ENCODE measurements at places on chromosomes 1 and 21.

- no peak for DNase-seq
Measured at GRCh38 chr1:95132762-95133161, 15.6 kb downstream of the TLCD4 start.

- no peak for DNase-seq
Measured at GRCh38 chr1:16116002-16116401, 39.9 kb downstream of the EPHA2 start.

DNA sequence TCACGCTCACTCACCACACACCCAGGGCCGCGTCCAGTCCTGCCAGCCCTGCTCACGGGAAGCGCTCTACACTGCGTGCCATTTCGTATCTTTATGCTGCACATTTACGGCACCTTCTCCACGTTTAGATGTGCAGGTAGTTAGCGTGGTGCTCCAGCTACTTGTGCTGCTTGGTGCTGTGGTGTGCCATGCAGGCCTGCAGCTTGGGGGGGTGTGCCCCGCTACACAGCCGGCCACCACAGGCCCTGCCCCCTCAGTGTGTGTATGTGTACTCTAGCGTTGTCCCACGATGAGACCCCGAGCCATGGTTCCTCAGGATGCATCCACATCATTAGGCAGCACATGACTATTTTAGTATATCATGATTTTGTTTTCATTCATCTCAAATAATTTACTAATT is 38.3 kb downstream of the SNAP47 start:
- DNase-seq, result no peak

DNA sequence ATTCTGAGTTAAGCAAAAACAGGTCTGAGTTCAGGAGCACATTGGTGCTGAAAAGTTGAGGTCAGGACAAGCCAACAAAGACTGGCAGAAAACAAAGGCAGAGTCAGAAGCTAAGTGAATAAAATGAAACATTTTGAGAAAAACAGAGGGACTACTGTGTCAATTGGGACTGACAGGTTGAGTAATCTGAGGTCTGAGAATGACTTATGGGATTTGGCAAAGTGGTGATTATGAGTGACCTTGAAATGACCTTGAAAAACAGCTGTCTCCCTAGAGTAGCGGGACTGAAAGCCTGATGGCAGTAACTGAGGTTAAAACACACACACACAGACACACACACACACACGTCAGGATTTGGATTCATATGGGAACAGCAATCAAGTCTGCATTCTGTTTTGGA is 8.8 kb upstream of the COG2 start:
- DNase-seq, result no peak

DNA sequence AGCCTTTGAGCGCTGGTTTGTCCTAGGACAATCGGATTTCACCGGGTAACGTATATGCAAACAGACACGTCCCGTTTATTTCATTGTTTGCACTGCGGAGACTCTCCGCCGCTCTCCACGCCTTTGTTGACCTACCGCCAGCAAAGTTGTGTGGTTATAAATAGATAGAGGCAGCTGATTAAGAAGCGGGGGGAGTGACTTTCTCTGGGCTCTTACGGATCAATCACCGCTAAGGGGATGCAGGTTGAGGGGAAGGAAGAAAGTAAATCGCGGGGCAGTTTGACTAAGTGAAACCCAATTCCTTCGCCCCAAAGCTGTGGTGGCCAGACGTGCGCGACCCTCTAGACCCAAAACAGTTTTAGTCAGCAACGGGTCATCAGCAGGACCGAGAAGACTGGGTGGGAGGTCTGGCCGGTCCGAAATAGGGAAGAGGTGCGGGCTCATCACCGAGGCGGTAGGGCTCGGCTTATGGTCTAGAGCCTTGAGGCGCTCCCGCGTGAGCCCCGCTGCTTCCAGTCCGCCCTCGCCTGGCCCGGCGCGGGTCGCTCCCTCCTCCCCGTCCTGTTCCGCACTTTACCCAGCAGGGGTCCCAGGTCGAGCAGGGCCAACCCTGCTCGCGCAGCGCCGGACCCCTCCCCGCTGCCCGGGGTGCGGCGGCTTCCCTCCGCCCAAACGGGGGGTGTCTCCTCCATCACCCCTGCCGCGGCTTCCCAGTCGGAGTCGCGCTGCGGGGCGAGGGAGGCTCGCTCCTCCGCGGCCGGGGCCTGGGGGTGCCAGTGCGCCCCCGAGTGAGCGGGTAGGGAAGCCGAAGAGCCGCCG is 120.8 kb upstream of the RRP15 start:
- no peak for DNase-seq

DNA sequence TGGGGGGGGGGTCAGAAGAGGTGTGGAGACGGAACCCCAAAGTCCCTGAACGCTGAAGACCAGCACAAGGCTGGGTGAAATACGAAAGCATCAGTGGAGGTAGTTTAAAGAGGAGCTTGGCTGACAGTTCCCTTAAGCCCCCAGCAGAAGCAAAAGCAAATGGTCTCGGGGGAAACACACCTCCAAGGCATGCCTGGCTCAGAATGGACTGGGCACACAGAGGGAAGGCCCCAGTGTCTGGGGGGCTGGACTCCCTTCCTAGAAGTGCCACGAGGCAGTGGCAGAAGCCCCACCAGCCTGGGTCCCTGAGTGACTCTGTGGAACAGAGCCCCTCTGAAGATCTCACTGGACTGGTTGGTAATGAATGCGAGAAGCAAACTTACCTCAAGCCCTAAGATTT is 43.9 kb downstream of the UBE2G2 start:
- no peak for DNase-seq

- no peak for DNase-seq
Measured at GRCh38 chr1:183841550-183841949, 36.6 kb downstream of the RGL1 start.

DNA sequence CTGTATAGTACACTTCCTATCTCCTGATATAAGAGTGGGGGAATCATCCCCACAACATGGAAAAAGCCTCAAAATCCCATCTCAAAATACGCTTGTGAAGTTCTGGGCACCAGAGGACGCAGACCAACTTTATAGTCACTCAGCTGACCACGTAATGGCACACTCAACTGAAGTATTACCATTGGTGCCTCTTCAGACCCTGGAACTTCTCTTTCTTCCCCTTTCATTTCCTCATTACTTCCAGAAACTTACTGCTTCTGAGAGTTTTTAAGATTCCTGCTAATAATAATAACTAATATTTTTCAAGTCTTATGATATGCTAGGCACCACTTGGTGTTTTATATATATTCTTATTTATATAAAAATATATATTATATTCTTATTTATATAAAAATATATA is 202.6 kb downstream of the PTPRC start:
- no peak for DNase-seq

- DNase-seq, result no peak
Measured at GRCh38 chr1:103441342-103441741, 84.2 kb upstream of the RNPC3 start.

DNA sequence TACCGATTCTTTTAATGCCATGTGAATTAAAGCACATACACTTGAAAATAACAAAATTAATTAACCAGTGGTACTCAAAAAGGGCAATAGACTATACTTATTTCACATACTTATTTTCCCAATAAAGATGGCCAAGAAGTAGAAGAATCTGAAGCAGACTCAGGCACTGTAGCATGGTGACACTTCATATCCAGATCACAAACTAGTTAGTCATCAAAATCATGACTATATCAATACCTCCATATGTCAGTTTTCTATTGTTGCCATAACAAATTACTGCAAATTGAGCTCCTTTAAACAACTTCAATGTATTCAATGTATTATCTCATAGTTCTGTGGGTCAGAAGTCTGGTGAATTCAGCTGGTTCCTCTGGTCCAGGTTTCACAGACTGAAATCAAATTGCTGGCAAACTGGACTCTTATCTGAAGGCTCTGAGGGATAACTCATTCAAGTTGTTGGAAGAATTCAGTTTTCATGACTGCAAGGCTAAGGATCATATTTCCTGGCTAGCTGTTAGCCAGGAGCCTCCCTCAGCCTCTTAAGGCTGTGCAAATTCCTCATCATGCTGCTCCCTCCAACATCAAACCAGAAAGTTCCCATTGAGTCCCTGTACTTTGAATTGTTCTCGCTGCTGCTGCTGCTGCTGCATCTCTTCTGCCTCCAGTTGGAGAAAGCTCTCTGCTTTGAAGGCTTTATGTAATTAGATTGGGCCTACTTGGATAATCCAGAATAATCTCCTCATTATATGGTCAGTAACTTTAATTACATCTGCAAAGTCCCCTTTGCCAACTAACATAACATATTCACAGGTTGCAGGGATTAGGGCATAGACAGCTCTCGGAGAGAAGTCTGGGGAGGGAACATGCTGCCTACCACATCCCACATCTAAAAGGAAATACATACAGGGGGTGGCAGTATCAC is 91.5 kb downstream of the MRPL39 start:
- no peak for DNase-seq

GRCh38 chr1:59699227-59699847 is 115.4 kb upstream of the HOOK1 start:
- DNase-seq, result no peak

DNA sequence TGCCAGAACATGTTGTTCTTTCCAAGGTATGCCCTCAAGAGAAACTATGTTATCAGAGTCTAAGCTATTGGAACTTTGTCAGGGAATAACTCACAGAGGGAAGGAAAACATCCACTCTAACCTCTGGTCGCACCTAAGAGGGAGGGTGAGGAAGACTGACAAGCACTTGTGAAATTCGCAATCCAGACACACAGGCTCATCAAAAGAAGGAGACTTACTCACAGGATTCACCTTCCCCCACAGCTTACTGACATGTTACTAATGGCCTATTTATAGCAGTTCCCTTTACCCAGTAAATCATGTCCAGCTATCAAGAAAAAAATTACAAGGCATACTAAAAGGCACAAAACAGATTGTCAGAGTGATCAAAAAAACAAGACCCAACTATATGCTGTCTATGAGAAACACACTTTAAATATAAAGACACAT is 36.9 kb downstream of the WDR64 start:
- DNase-seq, result no peak

- no peak for DNase-seq
Measured at GRCh38 chr21:44658913-44659595, 1.3 kb downstream of the KRTAP12-3 start.

- DNase-seq, result no peak
Measured at GRCh38 chr1:116457946-116458604, 85.0 kb downstream of the ATP1A1 start.

DNA sequence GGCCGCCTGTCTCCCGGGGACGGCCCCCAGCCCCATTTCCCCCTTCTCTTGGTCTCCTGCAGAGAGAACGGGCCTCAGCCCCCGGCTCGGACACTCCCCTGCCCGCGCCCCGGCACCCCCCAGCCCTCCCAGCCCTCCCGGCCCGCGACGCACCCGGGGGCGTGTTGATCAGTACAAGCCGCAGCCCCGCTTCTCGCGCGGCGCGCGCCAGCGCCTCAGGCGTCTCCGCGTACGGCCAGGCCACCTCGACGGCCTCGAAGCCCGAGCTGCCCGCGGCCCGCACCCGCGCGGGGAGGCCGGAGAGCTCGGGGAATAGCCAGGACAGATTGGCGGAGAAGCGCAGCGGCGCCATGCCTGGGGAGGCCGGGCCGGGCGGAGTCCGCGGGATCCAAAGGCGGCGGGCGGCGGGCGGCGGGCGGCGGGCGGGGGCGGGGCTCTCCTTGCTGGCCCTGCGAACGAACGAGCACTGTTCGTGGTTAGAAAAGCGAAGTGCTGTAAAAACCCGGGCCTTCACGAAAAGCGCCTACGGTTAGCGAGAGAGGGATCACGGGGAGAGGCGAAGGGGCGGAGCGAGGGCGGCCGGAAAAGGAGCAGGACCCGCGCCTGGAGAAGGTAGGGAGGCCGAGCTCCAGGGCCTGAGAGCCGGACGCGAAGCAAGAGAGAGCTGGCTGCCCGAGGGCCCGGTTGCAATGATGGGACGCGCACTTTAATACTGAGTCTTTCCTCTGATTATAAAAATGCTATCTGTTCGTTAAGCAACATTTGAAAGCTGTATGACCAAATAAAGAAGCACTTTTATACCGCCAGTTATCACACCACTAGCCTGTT is at the start of gene HYI:
HYI (minus strand) TSS at position 490 of the 828 bp plus-strand sequence; CDS start at position 352, 138 bp downstream.
- peak; percentile 46 for DNase-seq

GRCh38 chr1:63034256-63034655 is 250.3 kb downstream of the ATG4C start:
- DNase-seq, result no peak

- DNase-seq, result no peak
Measured at GRCh38 chr1:209886219-209886536, 51.8 kb upstream of the SYT14 start.

DNA sequence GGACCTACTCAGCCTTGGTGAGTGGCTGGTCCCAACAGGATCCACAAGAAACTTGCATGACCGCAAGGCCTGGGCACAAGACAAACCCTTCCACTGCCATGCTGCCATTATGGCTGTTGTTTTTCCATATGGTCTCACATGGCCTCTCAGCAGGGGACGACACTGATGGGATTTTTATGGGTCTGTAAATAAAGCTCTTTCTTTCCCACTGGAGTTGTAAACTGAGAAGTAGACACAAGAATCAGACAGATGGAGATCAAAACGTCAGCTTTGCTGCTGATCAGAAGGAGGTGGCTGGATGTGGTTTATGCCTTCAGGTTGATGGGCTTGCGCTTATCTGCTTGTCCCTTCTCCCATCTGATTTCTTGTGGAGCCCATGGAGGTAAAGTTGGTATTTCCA is 138.1 kb upstream of the KCNJ6 start:
- no peak for DNase-seq

DNA sequence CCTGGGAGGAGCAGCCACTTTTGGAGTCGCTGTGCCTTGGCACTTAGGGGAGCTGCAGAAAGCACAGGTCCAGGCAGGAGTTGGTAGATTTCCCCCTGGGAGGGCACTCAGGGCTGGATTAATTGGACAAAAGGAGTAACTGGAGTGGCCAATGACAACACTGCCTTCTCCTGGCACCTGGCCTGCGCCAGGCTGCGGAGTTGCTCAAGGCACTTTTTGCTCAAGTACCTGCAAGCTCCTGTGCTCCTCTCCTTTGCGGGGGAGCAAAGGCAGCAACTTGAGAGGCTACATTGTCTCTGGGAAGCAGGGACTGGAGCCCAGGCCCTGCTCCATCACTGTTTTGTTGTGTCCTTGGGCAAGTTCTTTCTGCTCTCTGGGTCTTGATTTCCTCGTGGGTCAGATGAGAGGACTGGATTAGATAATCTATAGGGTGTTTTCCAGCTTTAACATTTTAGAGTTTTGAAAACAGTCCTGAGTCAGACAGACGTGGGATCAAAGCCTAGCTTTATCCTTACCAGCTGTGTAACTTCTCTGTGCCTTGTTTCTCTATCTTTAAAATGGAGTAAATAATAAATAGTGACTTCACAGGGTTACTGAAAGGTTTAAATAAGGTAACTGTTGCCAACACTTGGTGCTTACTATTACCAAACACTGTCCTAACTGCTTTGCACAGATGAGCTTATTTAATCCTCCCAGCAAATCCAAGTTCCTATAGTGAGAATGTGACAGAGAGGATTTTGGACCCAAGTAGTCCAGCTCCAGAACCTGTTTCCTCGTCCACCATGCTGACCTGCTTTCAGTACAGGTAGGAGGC is 18.0 kb upstream of the GRHL3 start:
- no peak for DNase-seq

GRCh38 chr1:206895837-206896242 is 1.4 kb upstream of the IL24 start:
- no peak for DNase-seq
